ENCODE measurements at places on chromosomes 11 and 22.
A peak's percentile ranks its signal among the peaks of the same experiment; 100 is the strongest.

GRCh38 chr11:19919050-19919561 is 206.5 kb downstream of the NAV2 start:
- peak; percentile 89 for DNase-seq

DNA sequence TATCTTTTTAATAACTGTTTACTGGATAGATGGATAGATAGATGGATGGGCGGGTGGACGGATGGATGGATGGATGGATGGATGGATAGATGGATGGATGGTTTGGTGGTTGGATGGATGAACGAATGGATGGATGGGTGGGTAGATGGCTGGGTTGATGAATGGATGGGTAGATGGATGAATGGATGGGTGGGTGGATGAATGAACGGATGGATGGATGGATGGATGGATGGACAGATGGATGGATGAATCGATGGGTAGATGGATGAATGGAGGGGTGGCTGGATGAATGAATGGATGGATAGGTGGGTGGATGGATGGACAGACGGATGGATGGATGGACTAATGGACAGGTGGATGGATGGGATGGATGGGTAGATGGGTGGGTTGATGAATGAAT is 13.8 kb upstream of the SLC22A12 start:
- DNase-seq = no peak

- no peak for DNase-seq
These were observed 5.5 kb upstream of the PCF11 start for GRCh38 chr11:83151274-83151977.

- DNase-seq = no peak
These were observed 101.1 kb downstream of the MICAL2 start for GRCh38 chr11:12211331-12212065.

GRCh38 chr11:9274499-9275258 is 9.5 kb upstream of the DENND5A start:
- no peak for DNase-seq

- no peak for DNase-seq
These were observed 593.6 kb downstream of the ETS1 start for GRCh38 chr11:127993788-127994187.

DNA sequence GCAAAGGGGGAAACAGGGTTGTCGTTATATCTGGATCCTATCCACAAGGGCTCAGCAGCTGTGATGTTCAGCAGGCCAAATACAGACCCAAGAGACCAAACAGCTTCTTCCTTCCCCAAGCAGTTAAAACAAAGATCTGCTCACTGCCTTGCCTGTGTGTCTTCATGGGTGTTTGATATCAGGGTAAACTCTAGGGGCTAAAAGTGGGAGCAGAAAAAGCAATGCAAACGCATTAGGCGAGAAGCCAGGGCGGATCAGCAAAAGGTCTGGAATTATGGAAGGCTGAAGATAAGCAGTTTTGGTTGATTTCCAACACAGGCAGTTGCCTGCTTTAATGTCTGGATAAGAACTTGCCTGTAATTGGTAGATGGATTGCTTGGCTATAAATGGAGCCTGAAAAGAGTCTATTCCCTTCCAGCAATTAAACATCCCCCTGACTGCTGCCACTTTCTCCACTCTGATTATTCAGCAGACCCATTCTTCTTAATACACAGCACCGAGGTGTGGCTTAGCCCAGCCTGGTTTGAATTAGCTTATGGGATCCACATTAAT is 126.3 kb downstream of the COMMD9 start:
- no peak for DNase-seq

GRCh38 chr11:112874980-112875379 is 86.2 kb upstream of the NCAM1 start:
- DNase-seq = no peak

DNA sequence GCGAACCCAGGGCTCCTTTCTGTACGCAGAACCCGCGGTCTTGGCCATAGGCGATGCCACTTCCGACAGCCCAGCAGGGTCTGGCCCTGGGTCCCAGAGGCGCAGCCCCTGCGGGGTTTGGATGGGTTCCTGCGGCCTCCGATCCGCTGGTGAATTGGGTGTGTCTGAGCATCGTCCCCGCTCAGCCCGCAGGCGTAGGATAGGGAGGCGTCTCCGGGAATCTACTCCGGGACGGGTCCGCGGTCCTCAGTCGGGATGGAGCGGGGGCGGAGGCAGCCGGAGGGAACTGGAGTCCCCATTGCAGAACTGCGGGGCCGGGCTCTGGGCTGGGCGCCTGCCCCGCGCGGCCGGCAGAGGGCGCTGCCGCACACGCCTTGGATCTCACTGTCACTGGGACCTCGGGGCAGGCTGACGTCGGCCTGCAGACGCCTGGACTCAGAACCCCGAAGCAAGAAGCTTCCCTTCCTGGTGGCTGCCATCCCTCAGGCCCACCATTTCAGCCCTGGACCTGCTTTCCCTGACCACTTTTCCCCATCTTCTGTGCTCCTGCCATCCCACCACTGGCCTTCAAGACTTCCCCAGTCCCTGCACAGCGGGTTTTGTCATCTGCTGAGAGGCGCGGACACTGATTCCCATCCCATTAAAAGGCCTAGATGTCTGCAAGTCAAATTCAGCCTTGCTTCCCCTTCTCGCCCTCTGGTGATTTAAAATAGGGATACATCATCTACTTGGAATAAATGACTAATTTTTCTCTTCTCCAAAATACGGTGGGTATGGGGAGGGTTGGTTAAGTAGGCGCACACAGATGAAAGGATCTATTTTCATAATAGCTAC is 38.3 kb upstream of the CREB3L1 start:
- peak; percentile 77 for DNase-seq

GRCh38 chr22:45861259-45861658 is 115.7 kb downstream of the WNT7B start:
- DNase-seq = no peak

GRCh38 chr22:35587447-35587870 is 29.7 kb downstream of the MB start:
- DNase-seq = peak; percentile 99

- DNase-seq = peak; percentile 83
These were observed 57.4 kb downstream of the CLMP start for GRCh38 chr11:123137431-123138224.

GRCh38 chr11:112596324-112596723 is 335.7 kb upstream of the PLET1 start:
- no peak for DNase-seq

GRCh38 chr11:19970944-19971343 is 189.3 kb downstream of the DBX1 start:
- DNase-seq = no peak

DNA sequence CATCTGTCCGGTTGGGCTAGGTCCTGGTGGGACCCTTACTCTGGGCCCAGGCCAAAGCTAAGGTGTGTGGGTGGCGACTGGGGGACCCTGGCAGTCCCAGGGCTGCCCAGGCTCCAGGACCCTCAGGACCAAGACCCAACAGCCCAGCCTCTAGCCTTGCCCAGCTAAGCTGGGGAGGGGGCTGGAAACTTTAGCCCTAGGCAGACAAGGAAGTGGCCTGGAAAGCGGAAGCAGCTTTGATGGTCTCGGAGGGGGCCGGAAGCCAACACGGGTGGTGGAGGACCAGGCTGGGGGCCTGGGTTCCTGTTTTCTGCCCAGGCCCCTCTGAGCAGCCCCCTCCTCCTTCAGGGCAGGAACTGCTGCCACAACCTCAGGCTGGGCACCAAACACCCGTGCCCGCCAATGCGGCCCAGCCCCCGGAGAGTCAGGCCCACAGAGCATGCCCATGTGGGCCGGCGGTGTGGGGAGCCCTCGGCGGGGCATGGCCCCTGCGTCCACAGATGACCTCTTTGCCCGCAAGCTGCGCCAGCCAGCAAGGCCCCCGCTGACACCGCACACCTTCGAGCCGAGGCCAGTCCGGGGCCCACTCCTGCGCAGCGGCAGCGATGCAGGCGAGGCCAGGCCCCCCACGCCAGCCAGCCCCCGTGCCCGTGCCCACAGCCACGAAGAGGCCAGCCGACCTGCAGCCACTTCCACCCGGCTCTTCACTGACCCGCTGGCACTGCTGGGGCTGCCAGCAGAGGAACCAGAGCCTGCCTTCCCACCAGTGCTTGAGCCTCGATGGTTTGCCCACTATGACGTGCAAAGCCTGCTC is 2.8 kb downstream of the SIPA1 start:
- DNase-seq = no peak

- DNase-seq = no peak
These were observed 58.7 kb upstream of the SLC5A12 start for GRCh38 chr11:26780376-26781085.

All from thyroid gland (tissue), 4 donors.